Activated CD4-positive, alpha-beta memory T cell treated with anti-CD3 and anti-CD28 coated beads for 36 hours (primary cell): ENCODE measurements at places on chromosomes 6 and 20. TPM values are rescaled to one million over a fixed set of nuclear protein-coding genes. Genes with fewer than 3 reads are reported as not detected.

Gene ADGRF5
- not detected for total RNA-seq

DNA sequence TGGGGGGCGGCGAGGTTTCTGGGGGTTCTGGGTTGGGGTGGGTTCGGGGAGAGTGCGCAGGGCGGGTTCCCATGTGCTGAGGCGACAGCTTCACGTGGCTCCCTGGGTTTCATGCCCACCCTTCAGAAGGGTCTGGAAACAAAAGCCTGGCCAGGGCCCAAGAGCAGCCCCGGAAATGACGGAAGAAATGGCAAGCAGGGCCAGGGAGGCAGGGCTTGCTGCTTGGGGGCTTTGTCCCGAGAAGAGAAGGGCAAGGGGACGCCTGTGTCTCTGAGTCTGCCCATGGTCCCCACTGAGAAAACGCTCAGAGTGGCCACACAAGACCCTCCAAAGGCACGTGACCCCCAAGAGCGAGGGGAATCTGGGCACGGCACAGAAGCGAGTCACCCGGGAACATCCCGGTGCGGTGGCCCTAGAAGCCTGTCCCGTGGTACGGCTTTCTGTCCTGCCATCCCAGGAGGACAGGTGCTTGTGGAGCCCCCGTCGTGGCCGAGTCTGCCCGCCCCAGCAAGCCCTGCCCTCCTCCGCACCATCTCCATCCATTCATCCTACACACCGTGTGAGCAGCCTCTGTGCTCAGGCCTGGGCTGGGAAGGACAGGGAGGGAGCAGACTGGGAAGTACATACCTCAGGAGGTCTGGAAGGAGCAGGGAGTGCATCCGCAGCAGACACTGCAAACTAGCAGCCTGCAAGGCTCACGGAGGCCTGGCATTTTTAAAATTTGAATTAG, 9.0 kb downstream of the NPEPL1 start:
- no peaks in the 10 kb centered on the region for H3K27me3 ChIP-seq
- H3K27ac ChIP-seq = no peak overlapping the region
- H3K36me3 ChIP-seq = peaks cover 22% of the 10 kb centered on the region
- no peak overlapping the region for H3K4me3 ChIP-seq
- peaks cover 8% of the 10 kb centered on the region for H3K4me1 ChIP-seq

- H3K27ac ChIP-seq = peak overlapping the region; percentile 75
- no peaks in the 10 kb centered on the region for H3K36me3 ChIP-seq
- peak; percentile 62 for DNase-seq
- peak overlapping the region; percentile 2 for H3K4me3 ChIP-seq
Measured at GRCh38 chr6:52635049-52635577, 35.8 kb upstream of the TMEM14A start.

- H3K4me3 ChIP-seq = no peak overlapping the region
- no peak for DNase-seq
- peaks cover 6% of the 10 kb centered on the region for H3K27me3 ChIP-seq
- no peaks in the 10 kb centered on the region for H3K4me1 ChIP-seq
Measured at GRCh38 chr6:165636402-165637048, 26.5 kb downstream of the PDE10A start.

DNA sequence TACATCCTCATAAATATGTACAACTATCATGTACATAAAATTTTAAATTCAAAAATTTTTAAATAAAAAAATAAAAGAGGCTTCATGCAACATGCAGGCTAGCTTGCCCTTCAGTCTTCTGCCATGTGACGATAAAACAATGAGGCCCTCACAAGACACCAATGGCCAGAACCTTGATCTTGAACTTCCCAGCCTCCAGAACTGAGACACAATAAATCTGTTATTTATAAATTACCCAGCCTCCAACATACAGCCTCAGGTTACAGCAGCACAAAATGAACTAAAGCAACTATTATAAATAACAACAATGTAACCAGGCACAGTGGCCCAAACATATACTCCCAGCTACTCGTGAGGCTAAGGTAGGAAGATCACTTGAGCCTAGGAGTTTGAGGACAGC, 42.8 kb downstream of the SERAC1 start:
- no peaks in the 10 kb centered on the region for H3K27me3 ChIP-seq
- H3K27ac ChIP-seq = no peak overlapping the region
- peaks cover 21% of the 10 kb centered on the region for H3K36me3 ChIP-seq
- H3K4me3 ChIP-seq = no peak overlapping the region
- DNase-seq = no peak

Gene UNC5CL
- 2.5 TPM for total RNA-seq

DNA sequence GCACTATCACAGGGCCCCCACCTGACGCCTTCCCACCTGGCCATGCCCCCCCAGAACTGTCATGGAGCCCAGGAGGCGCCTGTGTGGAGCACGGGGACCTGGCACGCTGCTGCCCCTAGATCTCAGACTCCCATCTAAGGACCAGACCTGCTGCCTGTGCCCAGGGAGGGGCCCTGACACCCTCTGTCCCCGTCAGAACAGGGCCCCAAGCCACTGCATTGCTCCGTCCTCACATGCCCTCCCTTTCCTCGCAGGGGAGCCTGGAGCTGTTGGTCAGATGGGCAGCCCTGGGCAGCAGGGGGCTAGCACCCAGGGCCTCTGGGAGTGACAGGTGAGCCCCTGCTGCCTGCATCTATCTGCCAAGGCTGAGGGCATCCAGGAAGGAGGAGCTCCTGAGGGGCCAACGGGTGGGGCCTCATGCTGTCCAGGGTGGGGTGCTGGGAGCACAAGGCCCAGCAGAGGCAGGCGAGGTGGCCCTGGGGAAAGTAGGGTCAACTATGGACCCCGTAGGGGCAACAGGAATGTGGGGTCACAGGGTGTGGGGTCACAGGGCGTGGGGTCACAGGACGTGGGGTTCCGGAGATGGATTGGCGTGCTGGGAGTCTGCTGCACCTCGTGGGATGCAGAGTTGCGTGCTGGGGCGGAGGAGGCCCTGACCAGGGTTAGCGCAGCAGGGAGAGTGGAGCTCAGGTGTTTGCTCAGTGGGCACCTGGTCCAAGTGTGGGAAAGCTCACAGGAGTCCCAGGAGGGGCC, 31.6 kb downstream of the CHRNA4 start:
- DNase-seq = no peak
- H3K27me3 ChIP-seq = peaks cover 7% of the 10 kb centered on the region
- peaks cover 2% of the 10 kb centered on the region for H3K36me3 ChIP-seq
- H3K27ac ChIP-seq = no peak overlapping the region
- no peak overlapping the region for H3K4me3 ChIP-seq
- H3K4me1 ChIP-seq = peaks cover 6% of the 10 kb centered on the region

- H3K36me3 ChIP-seq = peaks cover 34% of the 10 kb centered on the region
- H3K27ac ChIP-seq = no peak overlapping the region
- no peak overlapping the region for H3K4me3 ChIP-seq
- DNase-seq = no peak
- no peaks in the 10 kb centered on the region for H3K27me3 ChIP-seq
- H3K4me1 ChIP-seq = peaks cover 11% of the 10 kb centered on the region
Measured at GRCh38 chr20:35404614-35405259, 7.0 kb downstream of the UQCC1 start.

DNA sequence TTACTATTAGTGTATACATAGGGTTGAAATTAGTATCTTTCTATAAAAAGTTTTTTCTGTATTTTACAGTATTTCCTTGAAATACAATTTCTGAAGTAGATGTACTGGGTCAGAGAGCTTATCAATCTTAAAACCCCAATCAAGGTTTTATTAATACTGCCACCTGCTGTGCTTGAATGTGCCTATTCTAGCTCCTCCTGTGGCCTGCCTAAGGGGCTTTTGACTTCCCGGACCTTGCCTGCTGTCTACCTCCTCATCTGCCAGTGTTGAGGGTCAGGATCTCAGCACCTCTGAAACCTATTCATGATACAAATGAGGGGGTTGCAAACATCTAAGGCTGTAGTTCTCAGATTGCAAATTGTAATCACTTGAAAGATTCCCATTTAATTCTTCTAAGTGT, 9.2 kb downstream of the PACRG start:
- H3K4me3 ChIP-seq = no peak overlapping the region
- DNase-seq = no peak
- H3K36me3 ChIP-seq = no peaks in the 10 kb centered on the region

GRCh38 chr20:61985096-61985495, 80.6 kb downstream of the TAF4 start:
- no peak for DNase-seq
- H3K27ac ChIP-seq = no peak overlapping the region
- H3K4me1 ChIP-seq = peaks cover 17% of the 10 kb centered on the region
- H3K27me3 ChIP-seq = no peaks in the 10 kb centered on the region

- H3K4me3 ChIP-seq = no peak overlapping the region
- no peaks in the 10 kb centered on the region for H3K27me3 ChIP-seq
- no peaks in the 10 kb centered on the region for H3K4me1 ChIP-seq
Measured at GRCh38 chr6:166582258-166582657, 4.2 kb downstream of the RAMACL start.

Gene DUSP15
- total RNA-seq = not detected

GRCh38 chr20:52619671-52620070, 352.5 kb upstream of the TSHZ2 start:
- H3K4me1 ChIP-seq = peaks cover 13% of the 10 kb centered on the region
- H3K27ac ChIP-seq = no peak overlapping the region
- no peak overlapping the region for H3K4me3 ChIP-seq

DNA sequence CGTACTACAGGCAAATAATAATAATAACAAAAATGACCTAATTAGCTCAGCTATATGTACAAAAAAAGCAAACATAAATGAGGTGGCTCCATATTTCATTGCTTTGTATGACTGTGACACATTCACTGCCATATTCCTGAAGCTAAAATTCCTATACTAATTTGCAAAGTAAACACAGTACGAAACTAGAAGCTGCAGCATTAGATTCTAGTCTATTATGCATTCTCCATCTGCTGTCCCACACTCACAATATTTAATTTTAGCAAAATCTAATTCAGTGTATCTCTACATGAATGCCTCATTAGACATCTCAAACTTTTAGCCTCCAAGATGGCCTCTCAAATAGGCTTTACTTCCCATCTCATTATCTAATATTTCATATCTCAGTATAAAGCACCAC, 55.1 kb downstream of the ATG5 start:
- H3K4me1 ChIP-seq = peaks cover 26% of the 10 kb centered on the region
- no peak for DNase-seq
- H3K4me3 ChIP-seq = no peak overlapping the region
- H3K36me3 ChIP-seq = peaks cover 35% of the 10 kb centered on the region

DNA sequence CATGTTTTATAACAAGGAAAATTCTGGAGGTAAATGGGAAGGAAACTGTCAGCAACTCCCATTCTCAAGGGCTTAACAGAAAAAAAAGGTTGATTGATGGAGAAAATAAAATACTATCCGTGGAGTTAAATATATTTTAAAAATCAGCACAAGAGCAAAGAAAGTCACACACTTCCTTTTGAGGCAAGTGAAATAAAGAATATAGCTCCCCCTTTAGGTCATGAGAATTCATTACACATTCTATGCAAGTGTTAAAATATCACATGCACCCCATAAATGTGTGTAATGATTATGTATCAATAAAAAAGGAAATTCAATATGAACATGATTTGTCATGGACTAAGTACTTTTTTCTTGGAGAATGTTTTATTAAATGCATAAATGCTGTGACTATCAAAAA, 349.2 kb downstream of the TPBG start:
- H3K4me3 ChIP-seq = no peak overlapping the region
- H3K36me3 ChIP-seq = no peaks in the 10 kb centered on the region
- H3K27ac ChIP-seq = no peak overlapping the region
- DNase-seq = no peak
- H3K27me3 ChIP-seq = peaks cover 16% of the 10 kb centered on the region

- H3K4me1 ChIP-seq = no peaks in the 10 kb centered on the region
- H3K27me3 ChIP-seq = peaks cover 51% of the 10 kb centered on the region
- no peak within 1 kb of the TSS for H3K27ac ChIP-seq
Measured at GRCh38 chr20:46028772-46029371, at the start of gene SLC12A5. TSS of gene SLC12A5 (plus strand) at chr20:46029215. CDS start at chr20:46029345, 130 bp downstream.

DNA sequence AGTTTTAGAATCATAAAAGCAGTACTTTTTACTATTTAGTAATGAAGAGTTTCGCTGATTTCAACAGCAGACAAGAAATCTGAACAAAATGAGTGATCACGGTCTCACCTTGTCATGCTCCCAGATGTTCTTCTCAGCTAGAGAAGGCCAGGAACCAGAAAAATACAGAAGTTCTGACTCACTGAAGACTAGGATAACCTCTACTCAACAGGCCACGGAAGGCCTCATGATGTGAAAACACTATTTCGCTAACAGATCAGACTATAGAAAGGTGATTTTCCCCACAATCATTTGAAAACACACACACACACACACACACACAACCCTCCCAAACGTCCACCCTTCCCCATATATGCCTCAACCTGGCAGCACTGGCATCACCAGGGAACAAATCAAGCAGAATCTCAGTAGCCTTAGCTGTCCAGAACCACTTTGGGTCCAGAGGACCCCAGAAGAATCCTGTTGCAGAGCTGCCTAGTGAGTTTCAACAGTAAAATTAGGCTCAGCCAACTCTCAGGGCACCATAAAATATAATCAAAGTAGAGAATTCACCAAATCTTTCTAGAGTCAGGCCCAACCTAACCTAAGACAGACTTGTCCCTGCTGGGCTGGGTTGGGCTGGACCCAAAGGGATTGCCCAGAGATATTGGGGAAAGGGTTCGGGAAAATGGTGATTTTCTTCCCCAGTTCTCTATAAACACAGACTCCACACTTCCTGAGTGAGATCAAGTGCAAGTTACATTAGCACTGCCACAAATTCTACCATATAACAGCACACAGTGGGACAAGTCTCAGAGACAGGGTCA, 7.9 kb downstream of the EXOC2 start:
- no peaks in the 10 kb centered on the region for H3K27me3 ChIP-seq
- DNase-seq = peak; percentile 52
- H3K27ac ChIP-seq = peak overlapping the region; percentile 86
- peaks cover 4% of the 10 kb centered on the region for H3K36me3 ChIP-seq
- peaks cover 54% of the 10 kb centered on the region for H3K4me1 ChIP-seq
- peak overlapping the region; percentile 14 for H3K4me3 ChIP-seq

Gene ASIP
- total RNA-seq = not detected

- no peak overlapping the region for H3K27ac ChIP-seq
- no peak overlapping the region for H3K4me3 ChIP-seq
- H3K27me3 ChIP-seq = peaks cover 31% of the 10 kb centered on the region
- no peaks in the 10 kb centered on the region for H3K4me1 ChIP-seq
Measured at GRCh38 chr6:117444600-117444999, 18.9 kb upstream of the ROS1 start.

Gene CRIP3
- 2.9 TPM for total RNA-seq

DNA sequence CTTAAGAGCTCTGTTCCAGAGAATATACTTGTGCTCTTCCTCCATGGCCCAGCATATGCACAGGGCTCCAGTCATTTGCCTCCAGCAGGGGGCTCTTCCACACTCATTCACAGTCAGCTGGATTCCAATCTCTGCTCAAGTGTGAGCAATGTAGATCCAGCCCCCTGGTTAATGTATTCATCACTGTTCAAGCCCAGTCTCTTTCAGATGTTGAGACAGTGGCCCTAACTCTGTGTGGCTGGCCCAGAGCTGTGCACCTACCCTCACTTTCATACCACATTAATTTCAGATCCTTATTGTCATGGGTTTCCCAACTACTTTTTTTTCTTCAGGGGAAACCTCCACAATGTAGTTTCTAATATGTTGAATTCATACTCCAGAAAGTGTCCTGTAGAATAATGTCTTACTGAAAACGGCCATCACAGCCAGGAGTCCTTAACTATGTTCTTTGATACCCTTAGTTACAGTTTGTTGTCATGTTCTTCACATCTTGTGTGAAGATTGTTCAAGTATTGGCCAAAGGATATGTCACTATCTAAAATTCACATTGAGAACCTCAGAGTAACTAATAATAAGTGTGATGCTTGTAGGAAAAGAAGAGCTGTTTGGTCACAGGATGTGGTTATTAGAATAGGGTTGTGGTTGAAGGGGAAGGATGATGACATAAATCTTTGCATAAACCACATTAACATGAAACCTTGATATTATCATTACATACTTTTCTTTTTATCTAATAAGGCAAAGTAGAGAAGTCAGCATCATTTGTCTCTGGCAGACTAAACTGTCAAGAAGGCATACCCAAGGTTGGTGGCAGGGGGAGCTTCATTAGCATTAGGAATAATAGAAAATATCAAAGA, 14.4 kb upstream of the HLA-DQA1 start:
- H3K4me3 ChIP-seq = peak overlapping the region; percentile 42
- H3K4me1 ChIP-seq = peaks cover 39% of the 10 kb centered on the region
- DNase-seq = peak; percentile 57
- peak overlapping the region; percentile 78 for H3K27ac ChIP-seq

Gene GINS1
- total RNA-seq = 32.3 TPM
